ENCODE measurements at places on chromosomes 3 and 15. TPM values are rescaled to one million over a fixed set of nuclear protein-coding genes. Genes with fewer than 3 reads are reported as not detected.

Gene ATXN7
- total RNA-seq: 22.0 TPM

Gene SLC24A1
- total RNA-seq: 8.9 TPM

Gene SNURF
- total RNA-seq: 12.1 TPM

Gene ERICH6
- total RNA-seq: 0.40 TPM

Gene CILP
- 0.14 TPM for total RNA-seq

Gene CYP8B1
- not detected for total RNA-seq

Gene DCLK3
- 0.07 TPM for total RNA-seq

Gene FGF7
- not detected for total RNA-seq

Gene POPDC2
- 3.8 TPM for total RNA-seq

Gene PRSS50
- total RNA-seq: 0.35 TPM

Gene TMEM158
- total RNA-seq: 10.6 TPM

DNA sequence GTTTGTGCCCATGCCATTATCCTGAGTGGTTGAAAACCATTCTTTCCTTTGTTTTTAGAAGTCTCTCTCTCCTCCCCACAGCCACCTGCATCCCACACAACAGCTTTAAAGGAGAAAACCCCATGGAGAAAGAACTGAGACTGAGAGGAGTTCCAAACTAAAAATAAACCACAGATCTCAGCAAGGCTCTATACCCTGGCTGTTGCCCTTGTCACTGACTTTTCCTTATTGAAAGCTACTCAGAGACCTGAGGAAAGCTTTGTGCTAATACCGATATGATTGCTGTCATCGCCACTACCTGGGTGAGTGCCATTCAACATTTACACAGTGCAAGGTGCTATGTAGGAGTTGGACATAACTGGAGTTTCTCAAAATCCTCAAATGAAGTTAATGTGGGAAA is 55.5 kb upstream of the RASGRP1 start:
- no peak for DNase-seq

DNA sequence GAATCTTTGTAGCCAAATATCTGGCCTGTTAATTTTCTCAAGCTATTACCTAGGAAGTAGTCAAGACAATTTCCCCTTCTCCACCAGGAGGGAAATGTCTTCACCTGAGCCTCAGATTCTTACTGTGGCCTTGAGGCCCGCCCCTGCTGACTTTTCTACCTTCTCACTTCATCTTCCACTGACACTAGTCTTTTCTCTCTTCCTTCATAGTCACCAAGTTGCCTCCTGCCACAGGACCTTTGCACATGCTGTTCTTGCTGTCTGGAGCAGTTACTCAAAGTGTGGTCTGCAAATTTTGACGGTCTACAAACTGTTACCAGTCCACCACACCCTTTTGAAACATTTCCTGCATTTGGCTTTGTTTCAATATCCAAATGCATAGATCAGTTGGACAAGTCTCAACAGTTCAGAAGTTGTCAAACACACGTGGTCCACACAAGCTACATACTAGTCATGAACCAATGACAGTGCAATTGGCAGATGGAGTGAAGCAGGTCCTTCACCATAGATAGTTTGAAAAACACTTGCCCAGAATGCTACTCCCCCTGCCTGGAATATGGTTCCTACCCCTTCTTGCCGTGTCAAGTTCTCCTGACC is 100.5 kb downstream of the OSBPL10 start:
- no peak for DNase-seq

GRCh38 chr3:183268366-183268765 is 15.3 kb downstream of the B3GNT5 start:
- DNase-seq: no peak

GRCh38 chr3:36579746-36580145 is 184.6 kb downstream of the DCLK3 start:
- no peak for DNase-seq

- DNase-seq: peak; percentile 9
These were observed 2.6 kb downstream of the FAM43A start for GRCh38 chr3:194688200-194688740.

- DNase-seq: no peak
These were observed 75.9 kb downstream of the TNIK start for GRCh38 chr3:171384101-171384891.

- DNase-seq: no peak
These were observed 421.8 kb upstream of the MCTP2 start for GRCh38 chr15:93809516-93809915.

- no peak for DNase-seq
These were observed 144.8 kb downstream of the ARPP21 start for GRCh38 chr3:35784169-35784568.

DNA sequence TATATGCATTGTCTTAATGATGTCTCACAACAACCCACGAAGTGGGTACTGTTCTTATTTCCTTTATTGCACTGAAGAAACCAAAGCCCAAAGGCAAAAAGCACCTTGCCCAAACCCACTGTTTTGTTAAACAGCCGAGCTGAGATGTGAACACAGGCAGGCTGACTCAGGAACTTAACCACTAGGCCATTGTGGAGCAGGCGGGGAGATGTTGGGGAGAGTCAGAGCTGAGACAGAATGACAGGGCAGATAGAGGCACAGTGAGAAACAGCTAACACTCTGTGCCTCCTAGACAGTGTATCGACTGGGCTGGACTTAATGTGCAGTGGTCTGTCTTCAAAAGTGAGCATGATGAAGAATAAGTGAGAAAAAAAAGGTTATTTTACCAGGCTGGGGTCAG is 56.5 kb downstream of the RPLP1 start:
- no peak for DNase-seq

DNA sequence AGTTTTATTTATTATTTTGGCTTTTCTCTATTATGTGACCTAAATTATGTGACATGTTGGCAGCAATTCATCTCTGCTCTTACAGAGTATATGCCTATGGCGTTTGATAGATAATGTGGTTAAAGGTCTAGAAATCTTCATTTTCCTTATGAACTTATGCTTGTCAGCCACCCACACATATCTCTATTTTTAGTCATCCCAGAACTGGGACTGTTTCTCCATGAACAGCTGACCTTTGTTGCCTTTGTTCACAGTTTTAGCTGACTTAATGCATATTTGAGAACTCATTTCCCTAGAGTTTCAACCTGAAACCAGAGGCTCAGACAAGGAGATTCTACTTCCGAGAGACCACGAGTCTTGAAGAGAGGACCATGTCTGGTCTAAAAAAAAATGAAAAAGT is 176.5 kb downstream of the RAP2B start:
- no peak for DNase-seq

DNA sequence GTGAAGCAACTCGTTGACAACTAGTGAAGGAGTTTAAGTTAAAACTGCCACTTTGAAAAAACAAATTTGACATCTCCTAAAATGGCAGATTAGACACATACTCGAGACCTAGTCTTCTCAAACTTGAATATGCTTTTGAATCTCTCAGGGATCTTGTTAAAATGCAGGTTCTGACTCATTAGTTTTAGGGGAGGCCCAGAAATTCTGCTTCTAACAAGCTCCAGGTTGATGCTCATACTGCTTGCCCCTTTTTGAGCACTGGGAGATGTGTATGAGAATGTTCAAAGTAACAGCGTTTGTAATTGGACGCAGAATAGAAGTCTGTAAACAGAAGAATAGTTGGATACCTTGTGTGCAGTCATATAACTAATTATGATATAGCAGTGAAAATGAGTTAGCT is 1.6 kb downstream of the C3orf38 start:
- no peak for DNase-seq

- DNase-seq: no peak
These were observed 1.0 kb upstream of the ZNF620 start for GRCh38 chr3:40504636-40505430.

- no peak for DNase-seq
These were observed 713.3 kb upstream of the GBE1 start for GRCh38 chr3:82474711-82475110.

DNA sequence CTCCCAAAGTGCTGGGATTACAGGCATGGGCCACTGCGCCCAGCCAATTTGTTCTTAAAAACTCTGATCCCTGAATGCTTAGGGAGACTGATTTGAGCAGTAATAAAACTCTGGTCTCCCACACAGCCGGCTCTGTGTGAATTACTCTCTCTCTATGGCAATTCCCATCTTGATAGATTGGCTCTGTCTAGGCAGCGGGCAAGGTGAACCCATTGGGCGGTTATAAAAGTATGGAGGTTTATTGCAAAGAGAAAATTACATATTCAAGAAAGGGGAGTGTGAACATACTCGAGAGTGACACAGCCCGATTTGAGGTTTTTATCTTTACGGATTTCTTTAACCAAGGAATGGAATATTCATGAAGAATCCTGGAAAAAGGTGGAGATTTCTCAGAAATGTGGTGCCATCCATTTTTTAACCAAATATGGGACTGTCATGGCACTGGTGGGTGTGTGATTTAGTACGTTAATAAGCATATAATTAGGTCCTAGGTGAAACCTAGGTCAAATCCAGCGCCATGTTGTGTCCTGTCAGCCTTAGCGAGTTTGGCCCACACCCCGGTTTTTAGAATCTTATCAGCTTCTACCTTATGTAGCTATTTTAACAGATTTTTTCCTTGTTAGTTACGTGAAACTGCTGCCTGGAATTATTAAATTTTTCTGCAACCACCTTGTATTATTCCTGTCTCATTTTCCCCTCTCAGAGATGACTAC is 7.2 kb upstream of the GMPS start:
- DNase-seq: no peak

GRCh38 chr15:36879568-36880222 is 220.7 kb downstream of the MEIS2 start:
- no peak for DNase-seq

DNA sequence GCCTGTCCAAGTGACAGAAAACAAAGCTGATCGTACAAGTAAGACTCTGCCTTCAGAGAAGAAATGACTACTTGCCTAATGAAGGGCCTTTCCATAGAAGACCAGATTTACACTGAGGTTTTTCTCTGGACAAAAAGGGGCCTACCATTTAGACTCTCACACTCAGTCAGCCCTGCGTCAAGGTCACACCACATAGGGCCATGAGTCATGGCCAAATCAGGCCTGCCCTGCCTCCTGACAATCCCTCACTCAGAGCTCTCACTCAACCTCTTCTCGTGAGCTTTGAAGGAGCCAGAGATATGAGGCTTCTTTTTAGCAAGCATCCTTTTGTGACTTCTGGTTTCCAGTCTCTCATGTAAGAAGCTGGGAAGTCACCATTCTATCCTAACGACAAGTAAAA is 68.1 kb upstream of the NMNAT3 start:
- DNase-seq: no peak

GRCh38 chr3:169255511-169255910 is 408.0 kb downstream of the MECOM start:
- DNase-seq: no peak

DNA sequence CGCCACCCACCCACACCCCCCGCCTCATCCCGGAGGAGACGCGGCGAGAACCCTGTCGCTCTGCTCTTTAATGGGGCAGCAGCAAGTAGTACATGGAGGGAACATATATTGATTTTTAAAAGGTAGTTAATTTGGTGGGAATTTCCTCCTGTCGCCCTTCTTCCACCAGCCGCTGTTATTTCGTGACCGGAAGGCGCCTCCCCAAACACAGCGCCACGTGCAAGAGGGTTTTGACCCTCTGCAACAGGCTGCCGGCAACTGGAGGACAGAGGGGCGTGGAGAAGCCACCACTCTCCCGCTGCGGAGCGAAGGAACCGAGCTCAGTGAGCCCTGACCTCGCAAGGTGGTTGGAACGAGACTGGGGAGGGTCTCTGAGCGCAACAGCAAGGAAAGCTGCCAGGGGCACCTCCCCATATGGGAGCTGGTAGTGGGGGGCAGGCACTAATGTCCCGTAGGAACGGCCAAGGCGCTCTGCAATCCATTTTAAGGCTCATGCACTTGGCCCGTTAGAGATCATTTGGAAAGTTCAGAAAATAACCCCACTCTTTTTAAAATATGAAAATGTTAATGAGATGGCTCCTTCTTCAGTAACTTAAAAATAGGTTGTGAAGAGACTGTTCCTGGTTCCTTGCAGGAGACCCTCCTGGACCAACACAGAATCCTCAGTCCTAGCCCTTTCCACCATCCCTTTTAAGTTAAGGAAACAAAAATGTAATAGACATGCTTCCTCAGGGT is 4.3 kb downstream of the ONECUT1 start:
- no peak for DNase-seq

DNA sequence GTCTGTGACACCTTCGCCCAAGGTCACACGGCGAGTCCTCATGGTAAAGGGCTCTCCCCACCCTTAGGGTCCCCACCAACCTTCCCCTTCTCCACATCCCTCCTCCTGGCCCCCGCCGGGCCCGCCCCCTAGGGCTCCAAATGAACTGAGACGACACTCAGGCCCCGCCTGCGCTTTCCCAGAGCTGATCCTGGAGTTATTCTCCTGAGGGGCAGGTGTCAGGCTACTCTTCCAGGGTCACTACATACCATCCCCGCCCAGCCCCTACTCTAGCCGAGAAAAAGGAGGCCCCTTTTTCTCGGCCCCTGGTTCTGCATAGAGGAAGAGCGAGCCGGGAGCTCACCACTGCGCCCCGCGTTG is 292 bp downstream of the USP4 start:
- DNase-seq: peak; percentile 40

- no peak for DNase-seq
These were observed 206.6 kb downstream of the UACA start for GRCh38 chr15:70556779-70557178.

DNA sequence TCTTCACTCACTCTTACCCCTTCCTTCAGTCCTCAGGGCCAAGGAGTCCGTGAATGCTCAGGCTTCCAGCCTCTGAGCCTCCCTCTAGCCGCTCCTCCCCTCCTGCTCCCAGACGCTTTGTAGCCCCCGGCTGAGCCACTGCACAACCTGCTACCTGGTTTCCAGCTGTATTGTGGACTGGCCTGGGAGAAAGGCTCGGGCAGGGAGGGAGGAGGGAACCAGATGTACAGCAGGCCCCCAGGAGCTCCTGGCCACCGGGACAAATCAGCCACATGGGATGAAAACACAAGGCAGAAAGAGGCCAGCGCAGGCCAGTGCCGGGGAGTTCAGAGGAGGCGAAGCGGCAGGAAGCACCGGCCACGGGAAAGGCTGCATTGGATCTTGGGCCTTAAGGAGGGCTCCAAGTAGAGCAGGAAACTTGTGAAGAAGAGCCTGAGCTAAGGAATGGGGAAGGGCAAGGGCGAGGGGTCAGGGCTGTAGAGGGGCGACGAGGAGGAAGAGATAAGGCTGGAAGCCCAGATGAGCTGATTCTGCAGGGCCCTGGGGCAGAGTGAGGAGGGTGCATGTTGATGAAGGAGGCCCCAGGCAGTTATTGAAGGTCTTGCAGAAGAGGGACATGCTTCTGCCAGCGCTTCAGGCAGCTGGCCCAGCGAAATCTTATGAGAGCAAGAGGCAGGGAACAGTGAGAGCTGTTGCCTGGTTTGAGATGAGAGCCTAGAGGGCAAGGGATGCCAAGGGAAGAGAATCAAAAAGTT is 14.3 kb downstream of the CPN2 start:
- DNase-seq: no peak

DNA sequence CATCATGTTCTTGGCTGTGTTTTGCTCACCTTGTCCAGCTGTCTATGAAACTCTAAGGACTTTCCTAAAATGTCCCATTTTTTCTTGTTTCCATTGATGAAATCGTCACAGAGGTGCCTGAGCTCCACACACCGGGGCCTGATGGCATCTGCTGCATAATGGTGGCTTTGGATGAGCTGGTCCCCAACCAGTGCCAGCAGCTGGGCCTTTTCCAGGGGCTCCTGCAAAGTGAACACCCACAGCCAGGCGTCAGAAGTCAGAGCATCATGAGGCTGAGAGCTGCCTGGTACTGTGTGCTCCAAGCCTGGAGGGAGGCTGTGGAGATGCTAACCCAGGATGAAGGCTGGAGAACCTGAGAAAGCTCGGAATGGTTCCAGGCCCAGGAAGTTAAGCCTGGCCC is 46.9 kb downstream of the B3GNT5 start:
- no peak for DNase-seq

Data from neural crest cell (in vitro differentiated cells).